Inflammatory macrophage treated with lipopolysaccharide for 1 hour (primary cell): ENCODE measurements at places on chromosomes 7 and 10.

- no peak for DNase-seq
These were observed 5.3 kb upstream of the CALD1 start for GRCh38 chr7:134774119-134774518.

GRCh38 chr10:73209705-73210104, 37.4 kb downstream of the DNAJC9 start:
- DNase-seq, result no peak

DNA sequence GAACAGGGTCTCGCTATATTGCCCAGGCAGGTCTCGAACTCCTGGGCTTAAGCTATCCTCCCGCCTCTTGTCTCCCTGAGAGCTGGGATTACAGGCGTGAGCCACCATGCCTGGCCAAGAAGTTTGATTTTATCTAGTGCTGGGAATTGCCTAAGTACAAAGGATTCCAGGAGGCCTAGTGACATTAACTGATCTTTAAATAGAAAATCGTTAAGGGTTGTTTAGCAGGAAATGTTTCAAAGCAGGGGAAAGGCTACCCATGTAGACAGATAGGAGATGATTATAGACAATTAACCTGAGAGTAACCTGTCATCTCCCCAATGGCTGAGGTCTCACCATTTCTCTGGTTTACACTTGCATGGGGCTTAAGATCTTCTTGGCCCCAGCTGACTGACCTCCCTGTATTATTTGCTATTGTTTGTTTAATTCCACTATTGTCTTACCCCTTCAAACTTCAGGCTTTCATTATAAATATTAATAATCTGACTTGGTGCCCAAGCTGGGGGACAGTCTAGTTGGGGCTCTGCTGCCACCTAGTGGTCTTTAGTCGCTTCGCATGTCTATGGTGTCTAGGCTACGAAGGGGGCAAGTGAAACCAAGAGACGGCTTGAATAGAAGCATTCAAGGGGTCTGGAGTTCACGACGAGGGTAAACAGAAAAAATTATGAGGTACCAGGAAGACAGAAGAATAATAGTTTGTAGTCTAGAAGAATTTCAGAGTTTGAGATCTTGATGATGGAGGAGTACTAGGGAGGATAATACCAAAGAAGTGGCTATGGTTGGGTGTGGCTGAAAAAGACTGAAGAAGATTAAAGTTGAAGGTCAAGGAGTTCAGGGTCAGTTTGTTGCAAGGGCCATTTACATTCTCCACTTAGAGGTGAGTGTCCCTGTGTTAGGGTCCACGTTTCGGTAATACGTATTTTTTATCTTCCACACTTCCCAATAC, 40.4 kb upstream of the BPGM start:
- peak; percentile 82 for DNase-seq

- no peak for DNase-seq
These were observed 6.3 kb downstream of the COL28A1 start for GRCh38 chr7:7529328-7529727.

GRCh38 chr7:151626422-151627115, 106.9 kb upstream of the RHEB start:
- no peak for DNase-seq

DNA sequence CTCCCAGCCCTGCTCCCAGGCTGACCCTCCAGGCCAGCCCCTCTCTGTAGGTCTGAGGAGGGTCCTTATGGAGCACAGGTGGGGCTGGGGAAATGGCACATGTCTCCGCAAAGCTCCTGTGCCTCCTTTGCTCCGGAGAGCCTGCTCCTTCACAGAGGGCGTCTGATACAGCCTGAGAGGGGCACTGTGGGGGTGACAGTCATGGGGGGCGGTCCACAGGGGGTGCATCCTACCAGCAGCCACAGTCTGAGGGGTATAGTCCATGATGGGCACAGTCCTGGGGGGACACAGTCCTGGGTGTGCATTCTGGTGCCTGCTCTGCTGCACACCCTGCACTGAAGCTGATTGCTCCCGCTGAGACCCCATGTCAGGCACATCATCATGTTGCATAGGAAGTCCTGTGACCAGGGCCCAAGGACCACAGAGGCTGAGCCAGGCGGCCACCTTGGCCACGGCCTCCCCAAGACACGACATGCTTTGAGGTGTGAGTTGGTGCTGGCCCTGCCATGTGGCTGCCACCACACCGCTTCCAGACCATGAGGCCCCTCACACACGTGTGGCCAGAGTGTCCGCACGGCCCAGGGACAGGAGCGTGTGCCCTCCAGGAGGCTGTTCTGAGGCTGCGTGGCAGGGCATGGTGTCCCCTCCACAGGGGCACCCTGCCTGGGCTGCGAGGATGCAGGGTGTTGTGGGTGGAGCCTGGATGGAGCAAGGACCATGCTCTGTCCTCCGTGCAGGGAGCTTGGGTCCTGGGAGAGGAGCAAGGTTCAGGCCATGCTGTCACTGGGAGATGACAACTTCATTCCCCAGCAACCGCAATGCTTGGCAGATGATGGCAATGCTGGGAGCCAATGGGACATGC, 59.2 kb downstream of the PWWP2B start:
- no peak for DNase-seq

DNA sequence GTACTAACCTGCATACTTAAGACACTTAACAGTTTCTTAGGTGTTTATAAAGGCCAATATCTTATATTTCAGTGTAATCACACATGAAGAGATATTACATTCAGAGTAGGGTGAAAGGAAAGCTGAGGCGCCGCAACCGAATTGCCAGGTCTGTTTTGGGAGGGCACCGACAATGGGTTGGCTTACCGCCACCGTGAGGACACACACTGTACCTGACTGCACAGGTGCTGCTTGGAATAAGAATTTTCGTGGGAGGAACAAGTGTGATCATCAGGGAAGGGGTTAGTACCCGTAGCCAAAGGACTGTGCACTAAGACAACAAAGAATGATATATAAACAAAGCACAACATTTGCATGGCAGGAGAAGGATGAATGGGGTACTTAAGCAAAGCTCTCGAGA, 591.8 kb downstream of the SUGCT start:
- no peak for DNase-seq

DNA sequence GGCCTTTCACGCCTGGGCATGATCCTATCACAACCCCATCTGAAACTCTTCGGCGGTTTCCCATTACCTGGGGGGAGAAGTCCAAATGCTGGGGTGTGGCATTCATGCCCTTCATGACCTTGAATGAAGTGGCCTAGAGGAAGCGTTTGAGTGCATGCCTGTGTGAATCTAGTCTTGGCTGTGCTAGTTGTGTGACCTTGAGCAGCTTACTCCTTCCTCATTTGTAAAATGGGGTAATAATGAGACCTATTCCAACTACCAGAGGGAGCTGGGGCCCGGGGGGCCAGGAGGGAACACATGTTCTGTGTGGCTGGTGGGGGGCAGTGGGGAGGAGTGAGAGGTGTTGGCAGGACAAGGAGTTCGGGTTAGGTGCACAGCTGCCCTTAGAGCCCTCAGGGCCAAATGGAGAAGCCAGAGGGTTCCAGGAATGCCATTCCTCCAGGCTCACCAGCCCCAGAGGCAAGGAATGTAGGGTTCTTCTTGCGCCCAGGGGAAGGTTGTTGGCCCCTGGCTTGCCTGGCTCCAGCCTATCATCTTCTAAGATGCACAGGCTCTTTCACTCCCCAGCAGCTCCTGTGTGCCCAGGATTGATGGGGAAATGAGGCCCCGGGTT, 21.3 kb upstream of the TBRG4 start:
- DNase-seq, result no peak
